ENCODE measurements at places on chromosomes 1 and 21. TPM values are rescaled to one million over a fixed set of nuclear protein-coding genes. Genes with fewer than 3 reads are reported as not detected.

- DNase-seq, result no peak
Measured at GRCh38 chr1:53475664-53476063, 16.5 kb downstream of the DMRTB1 start.

- DNase-seq, result no peak
Measured at GRCh38 chr1:156643049-156643777, 1.3 kb downstream of the BCAN start.

Gene PIGR
- not detected for total RNA-seq

Gene IL22RA1
- total RNA-seq, result 0.09 TPM

Gene RGSL1
- not detected for total RNA-seq

DNA sequence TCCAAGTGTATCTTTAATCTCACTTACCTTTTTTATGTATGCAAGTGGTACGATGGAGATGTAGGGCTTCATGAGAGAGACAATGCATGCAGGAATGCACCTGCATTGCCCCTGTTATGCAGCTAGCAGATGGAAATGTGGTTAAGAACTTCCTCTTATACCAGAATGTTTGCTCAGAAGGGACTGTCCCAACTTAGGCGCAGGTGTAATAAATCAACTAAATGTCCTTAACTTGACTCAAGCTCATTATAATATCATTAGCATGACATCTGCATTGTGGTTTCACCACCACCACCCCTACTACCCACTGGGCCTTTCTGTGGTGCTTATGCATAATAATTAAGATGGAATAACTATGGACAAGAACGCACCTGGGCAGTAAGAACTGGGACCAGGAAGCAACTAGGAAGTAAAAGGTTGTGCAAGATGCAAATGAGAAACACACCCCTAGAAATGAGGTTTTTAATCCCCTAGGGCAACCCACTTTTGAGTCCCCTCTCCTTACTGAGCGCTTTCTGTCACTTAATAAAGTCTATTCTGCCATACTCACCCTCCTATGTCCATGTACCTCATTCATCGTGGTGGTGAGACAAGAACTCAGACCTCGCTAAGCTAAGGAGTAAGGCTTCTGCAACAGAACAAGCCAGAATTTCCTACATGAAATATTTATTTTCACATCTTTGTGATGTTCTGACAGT is 1103.3 kb upstream of the B3GALT2 start:
- DNase-seq, result no peak
